ENCODE measurements at places on chromosomes 6 and 20.
A peak's percentile ranks its signal among the peaks of the same experiment; 100 is the strongest.

- no peak for DNase-seq
Measured at GRCh38 chr6:53723331-53723730, 57.8 kb upstream of the KLHL31 start.

DNA sequence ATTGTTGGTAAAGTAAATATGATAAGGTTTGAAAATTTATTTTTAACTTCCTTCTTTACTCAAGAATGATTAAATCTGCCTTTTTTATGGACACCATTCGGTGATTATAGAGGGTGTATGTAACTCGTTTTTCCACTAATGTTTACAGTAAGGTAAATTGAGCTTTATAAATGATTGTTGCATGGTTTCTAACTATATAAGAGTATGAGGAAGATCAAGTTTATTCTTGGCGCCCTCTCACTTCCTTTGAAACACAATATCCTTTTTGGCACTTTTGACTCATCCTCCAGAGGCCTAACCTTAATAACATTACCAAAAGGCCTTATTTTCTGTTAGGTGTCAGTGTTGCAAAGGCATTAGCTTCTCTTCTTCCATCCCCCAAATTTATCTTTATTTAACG, 41.8 kb upstream of the MTRF1L start:
- no peak for DNase-seq

GRCh38 chr6:2958776-2959175, 12.6 kb downstream of the SERPINB6 start:
- no peak for DNase-seq

DNA sequence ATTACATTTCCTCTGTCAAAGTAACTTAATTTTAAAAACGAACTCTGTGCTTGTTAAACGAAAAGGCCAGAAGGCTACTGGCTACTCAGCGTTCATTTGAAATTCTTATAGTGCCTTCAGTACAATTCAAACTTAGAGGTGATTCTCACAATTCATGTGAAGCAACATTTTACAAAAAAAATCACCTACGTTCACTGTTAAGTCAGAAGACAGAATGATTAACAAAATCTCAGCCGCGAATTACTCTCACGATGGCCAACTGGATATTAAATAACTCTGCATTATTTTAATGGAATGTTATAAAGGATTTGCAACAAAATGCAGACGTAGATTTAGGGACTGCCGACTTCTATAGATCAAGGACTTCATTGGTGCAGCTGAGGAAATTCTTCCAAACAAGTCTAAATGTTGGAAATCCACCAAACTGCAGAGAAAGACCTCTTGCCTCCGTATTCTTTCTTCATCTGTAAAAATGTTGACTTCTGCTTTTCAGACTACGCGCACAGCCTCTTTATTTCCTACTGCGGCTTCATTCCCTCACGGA, 1.6 kb upstream of the QKI start:
- no peak for DNase-seq

DNA sequence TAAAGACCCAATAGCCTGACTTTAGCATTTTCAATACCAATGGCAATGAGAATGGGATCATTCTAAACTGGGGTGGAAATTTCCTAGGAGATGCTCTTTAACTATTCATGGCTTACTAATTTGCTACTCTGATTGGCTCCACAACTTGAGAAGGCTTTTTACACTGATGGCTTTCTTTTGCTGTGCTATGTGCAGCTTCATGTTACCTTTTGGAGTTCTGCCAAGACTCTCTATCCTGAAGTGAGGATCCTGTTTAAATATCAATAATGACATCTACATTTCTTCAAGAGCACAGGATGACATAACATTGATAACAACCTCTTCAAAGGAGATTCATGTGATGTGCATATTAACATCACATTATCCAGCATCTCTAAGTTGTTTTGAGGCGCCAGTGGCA, 43.4 kb upstream of the SIRPG start:
- DNase-seq: no peak

DNA sequence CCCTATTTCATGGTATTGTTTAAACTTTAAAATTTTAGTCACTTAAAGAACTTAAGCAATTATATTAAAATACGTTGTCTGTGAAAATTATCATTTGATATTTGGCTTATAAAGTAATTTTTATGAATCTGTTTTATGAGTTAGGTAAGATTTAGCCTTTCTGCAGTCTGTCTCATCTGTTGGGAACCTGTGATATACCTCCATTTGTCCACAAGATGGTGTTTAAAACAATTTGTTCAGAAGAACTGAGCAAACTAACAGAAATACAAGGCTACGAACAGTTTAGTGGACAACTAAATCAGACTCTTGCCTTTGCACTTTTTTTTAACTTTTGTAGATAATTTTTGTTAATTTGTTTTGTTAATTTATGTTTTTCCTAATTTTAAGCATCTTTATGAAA, 92.4 kb downstream of the COL9A1 start:
- DNase-seq: no peak

DNA sequence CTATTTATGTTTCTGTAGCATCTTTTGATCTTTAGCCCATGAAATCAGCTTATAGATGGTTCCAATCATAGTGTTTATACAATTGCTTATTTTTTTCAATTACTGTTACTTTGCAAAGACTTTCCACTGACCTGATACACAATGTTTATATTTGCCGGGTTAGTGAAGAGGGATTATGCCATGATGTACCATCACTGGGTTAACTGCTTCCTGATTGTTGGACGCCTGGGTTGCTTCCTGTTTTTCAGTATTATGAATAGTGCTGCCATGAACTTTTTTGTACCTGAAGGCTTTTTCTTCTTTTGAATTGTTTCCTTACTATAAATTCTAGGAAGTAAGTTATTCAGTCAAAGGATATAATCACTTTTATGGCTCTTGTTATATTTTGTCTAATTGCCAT, 6.9 kb downstream of the MANBAL start:
- DNase-seq: no peak

DNA sequence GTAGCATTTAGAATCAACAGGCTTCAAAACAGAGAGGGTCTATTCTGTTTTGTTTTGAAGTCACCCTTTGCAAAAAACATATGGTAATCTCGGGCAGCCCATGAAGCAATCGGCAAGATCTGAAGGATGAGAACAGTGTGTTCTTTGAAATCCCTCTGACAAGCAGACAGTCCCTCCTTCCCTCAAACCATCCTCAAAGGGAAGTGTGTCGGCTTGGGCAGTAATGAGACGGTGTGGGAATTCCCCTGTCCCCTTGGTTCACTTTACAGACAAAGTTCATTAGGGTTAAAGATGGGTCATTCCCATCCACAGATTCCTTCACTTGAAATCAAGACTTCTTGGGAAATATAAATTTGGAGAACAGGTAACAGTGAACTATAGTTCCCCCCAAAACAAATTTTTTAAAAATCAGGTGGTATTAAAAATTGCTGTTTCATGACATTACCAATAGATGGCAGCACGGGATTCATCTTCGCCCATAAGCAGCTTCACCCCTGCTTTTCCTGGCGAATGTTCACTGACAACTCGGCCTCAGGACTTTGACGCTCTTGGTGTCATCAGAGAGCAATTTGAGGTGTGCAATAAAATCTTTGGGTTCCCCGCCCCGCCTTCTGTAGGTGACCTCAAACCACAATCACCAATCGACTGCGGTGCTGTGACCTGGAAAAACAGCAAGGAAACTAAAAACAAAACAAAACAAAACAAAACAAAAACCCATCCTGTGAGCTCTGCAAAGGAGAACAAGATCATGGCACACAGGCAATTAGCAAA, 159.3 kb upstream of the TNFAIP3 start:
- DNase-seq: peak; percentile 83

GRCh38 chr6:127833336-127833735, 67.5 kb downstream of the THEMIS start:
- no peak for DNase-seq

DNA sequence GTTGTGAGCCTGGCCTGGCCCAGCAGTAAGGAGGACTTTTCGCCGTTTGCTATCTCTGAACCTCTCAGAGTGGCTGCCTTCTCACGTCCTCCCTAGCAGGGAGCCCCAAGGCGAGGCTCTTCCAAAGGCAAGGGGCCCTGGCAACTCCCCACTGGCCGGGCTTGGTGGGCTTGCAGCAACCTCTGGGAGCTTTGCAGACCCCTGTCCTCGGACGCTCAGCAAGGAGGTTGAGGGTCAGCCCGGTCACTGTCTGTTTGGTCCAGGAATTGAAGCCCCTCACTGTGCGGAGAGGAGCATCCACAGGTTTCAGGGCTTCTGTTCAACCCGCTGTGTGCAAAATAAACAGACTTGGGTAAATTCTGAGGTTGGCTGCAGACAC, 28.2 kb upstream of the TBXT start:
- DNase-seq: no peak

GRCh38 chr6:100274147-100274546, 190.6 kb downstream of the SIM1 start:
- no peak for DNase-seq

- DNase-seq: no peak
Measured at GRCh38 chr6:10585209-10585845, 64.2 kb downstream of the GCNT2 start.

GRCh38 chr6:41892921-41893564, 2.1 kb downstream of the USP49 start:
- no peak for DNase-seq

DNA sequence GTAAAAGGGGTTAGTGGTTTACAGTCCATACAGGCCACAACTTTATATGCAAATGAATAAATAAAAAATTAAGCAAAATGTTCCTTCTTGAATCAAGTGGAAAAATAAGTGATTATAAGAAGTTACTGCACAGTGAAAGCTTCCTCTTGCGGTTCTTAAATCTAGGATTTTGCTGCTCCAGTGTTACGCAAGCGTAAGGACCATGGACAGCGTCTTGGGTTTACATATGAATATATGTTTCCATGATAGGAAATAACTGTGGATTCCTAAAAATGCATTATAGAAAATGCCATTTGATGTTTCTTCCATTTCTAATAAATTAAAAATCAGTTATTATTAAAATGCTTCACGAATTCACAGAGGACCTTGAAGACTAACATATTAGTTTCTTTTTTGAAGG, 176.6 kb upstream of the POU3F2 start:
- no peak for DNase-seq

GRCh38 chr6:138161088-138161337, 726 bp upstream of the ARFGEF3 start:
- no peak for DNase-seq

DNA sequence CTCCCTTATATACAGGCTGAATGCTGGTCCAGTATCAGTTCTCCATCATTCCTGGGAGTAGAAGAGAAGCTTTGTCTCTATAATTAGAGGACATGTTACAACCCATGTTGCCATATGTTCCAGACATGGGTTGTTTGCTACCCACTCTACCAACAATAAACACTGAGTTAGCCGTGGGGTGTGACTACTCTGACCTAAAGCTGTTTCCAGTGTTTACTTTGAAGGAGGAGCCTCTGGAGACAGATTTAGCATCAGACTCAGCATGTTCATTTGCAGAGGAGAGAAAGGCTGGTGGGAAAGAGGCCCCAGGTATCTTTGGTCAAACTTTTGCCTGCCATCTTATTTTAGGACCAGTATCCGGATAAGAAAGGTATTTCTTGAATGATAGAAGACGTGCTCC, 157.9 kb upstream of the SNX9 start:
- no peak for DNase-seq

DNA sequence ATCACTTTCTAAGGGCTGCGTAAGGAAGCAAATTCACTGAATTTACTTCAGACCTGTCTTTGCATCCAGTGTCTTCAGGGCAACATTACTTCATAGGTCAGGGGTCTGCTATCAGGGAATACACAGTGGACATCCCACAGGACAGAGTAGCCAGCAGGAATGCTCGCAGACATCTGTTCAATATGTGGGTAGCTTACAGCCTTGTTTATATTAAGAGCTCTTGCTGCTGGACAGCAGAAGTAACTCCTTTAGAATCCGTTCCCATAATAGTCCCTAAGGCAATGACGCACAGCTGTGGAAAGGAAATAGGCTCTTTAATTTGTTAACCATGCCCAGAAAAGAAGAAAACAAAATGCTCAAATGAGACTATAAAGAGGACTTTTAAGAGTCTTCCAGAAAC, 198.7 kb downstream of the MOXD1 start:
- DNase-seq: no peak

GRCh38 chr6:160333101-160333500, 15.1 kb upstream of the SLC22A3 start:
- DNase-seq: no peak

- no peak for DNase-seq
Measured at GRCh38 chr20:55472704-55473103, 532.6 kb downstream of the CBLN4 start.

- DNase-seq: no peak
Measured at GRCh38 chr6:56992036-56992435, 37.1 kb downstream of the BEND6 start.

DNA sequence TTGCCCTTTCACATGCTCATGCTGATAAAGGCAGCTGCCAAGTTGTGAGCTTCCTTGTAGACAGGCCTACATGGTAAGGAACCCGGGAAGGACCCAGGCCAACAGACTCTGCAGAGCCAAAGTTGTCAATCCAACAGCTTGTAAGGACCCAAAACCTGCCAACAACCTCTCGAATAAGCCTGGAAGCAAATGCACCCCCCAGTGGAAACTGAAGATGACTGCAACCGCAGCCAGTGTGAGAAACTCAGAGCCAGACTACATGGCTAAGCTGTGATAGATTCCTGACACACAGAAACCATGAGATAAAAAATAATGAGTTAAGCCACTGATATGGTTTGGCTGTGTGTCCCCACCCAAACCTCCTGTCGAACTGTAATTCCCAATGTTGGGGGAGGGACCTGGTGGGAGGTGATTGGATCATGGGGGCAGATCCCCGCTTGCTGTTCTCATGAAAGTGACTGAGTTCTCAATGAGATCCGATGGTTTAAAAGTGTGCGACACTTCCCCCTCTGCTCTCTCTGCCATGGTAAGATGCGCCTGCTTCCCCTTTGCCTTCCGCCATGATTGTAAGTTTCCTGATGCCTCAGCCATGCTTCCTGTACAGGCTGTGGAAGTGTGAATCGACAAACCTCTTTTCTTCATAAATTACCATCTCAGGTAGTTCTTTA, 18.8 kb upstream of the CLPSL2 start:
- no peak for DNase-seq

- no peak for DNase-seq
Measured at GRCh38 chr20:38779247-38780097, 26.0 kb upstream of the PPP1R16B start.

- peak; percentile 20 for DNase-seq
Measured at GRCh38 chr6:16345449-16346330, 107.3 kb downstream of the GMPR start.

DNA sequence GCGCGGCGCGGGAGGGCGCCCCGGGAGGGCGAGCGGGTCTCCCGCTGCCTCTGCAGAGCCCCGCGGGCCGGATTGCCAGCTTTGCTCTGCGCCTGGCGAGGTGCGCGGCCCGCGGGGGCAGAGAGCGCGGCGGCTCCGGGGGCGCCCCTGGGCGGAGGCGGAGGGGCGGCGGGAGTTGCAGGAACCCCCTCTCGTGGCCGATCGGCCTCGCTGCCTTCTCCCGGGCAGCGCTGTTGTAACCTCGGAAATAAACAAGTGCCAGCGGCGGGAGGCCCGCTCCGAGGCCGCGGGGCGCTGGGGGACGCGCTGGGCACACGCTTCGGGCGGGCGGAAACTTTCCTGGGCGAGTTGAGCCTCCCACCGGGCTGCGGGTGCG, 1.2 kb downstream of the CDH4 start:
- no peak for DNase-seq

GRCh38 chr20:32609111-32609773, 24.1 kb upstream of the NOL4L start:
- DNase-seq: no peak

- DNase-seq: no peak
Measured at GRCh38 chr6:15341311-15342001, 95.6 kb downstream of the JARID2 start.

GRCh38 chr20:9498322-9498721, 16.1 kb upstream of the LAMP5 start:
- DNase-seq: no peak

GRCh38 chr20:2795451-2795850, 5.0 kb downstream of the CPXM1 start:
- no peak for DNase-seq
